ENCODE measurements at places on chromosomes 5 and 9.

DNA sequence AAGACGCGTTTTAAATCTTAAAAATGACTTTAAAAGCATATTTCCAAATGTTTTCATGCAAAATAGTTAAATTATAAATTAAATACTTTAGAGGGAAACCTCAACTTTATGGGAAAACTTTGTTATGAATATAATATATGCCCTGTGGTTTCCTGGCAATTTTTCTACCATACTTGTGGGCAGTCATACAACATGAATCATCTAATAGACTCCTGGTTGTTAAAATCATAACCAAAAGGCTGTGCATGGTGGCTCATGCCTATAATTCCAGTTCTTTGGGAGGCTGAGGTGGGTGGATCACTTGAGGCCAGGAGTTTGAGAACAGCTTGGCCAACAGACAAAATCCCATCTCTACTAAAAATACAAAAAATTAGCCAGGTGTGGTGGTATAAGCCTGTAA, 18.2 kb downstream of the ATP10B start:
- DNase-seq: no peak

- peak; percentile 12 for DNase-seq
These were observed 9.0 kb upstream of the QSOX2 start for GRCh38 chr9:136254381-136255165.

DNA sequence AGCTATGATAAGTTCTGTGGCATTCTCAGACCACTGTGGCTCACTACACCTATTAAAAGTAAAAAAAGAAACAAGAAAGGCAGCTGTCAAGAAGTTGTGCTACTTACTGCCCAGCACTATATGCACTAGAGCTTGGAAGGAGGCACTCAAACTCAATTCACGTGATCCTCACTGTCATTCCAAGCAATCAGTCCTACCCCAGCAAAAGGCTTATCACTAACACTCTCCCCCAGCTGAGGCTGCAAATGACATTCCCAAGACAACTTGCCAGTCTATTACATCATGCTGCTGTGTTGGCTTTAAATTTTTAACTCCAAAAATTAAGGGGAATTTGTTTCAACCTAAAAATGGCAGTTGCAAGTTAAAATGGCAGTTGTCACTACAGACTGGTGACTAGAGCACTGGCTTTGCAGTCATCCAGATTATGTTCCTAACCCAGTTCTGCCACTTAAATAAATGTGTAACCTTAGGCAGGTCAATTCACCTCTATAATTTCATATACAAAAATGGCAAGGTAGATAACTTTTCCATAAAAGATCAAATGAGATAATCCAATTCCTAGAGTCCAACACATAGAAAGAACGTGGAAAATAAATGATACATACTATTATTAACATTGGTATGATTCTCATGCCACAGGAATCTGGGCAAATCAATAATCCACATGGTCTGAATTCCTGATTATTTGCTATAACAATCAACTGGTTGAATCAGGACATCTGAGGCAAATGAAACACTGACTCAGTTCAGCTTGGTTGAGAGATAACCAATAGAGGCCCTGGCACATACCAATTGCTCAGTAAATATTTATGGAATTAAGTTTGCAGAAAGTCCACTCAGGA, 52.4 kb downstream of the FBXW11 start:
- DNase-seq: peak; percentile 53

- peak; percentile 18 for DNase-seq
These were observed 61.6 kb downstream of the ST8SIA4 start for GRCh38 chr5:100841358-100842076.

DNA sequence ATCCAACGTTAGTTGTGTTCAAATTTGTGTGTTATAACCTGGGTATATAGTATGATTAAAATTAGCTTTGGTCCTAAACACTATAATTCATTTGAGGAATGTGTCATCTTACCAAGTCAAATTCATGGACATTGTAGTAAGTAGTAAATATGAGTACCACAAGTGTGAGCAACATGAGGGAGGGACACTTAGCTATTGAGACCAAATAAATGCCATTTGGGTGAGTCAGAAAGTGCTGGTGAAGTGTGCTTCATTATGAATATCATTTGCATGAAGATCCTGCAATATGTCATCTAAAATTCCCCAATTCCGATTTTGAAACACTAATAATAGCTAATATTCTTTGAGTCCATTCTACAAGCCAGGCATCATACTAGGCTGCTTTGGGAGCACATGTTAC, 336.7 kb upstream of the KIF2A start:
- no peak for DNase-seq

DNA sequence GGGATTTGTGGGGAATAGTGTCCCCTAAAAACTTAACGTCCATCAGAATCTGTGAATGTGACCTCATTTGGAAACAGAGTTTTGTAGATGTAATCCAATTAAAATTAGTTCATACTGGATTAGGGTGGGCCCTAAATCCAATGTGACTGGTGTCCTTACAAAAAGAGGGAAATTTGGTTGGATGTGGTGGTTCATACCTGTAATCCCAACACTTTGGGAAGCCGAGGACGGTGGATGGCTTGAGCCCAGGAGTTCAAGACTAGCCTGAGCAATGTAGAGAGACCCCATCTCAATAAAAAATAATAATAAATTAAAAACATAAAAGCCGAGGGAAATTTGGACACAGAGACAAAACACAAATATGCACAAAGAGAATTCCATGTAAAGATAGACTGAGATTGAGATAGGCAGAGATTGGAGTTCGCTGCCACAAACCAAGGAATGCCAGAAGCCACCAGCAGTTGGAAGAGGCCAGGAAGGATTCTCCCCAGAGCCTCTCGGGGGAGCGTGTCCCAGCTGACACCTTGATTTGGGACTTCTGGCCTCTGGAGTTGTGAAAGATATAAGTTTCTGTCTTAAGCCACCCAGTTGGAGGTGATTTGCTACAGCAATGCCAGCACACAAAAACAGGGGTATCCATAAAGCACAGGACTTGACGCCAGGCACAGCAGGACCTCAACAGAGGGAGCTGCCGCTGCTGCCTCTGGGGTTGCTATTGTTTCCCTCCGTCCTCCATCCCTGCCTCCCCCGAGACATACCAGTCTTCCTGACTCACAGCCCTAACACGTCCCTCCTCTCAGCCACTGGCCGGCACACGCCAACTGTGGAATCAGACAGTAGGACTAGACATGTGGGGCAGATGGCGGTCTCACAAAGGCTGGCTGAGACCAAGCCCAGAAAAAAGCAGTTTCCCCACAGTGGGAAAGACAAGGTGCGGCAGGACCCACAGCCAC, 73.8 kb upstream of the IL17B start:
- DNase-seq: peak; percentile 96

GRCh38 chr5:94021246-94021645, 279.8 kb upstream of the POU5F2 start:
- peak; percentile 50 for DNase-seq

GRCh38 chr5:62077823-62078550, 228.0 kb upstream of the KIF2A start:
- DNase-seq: no peak

DNA sequence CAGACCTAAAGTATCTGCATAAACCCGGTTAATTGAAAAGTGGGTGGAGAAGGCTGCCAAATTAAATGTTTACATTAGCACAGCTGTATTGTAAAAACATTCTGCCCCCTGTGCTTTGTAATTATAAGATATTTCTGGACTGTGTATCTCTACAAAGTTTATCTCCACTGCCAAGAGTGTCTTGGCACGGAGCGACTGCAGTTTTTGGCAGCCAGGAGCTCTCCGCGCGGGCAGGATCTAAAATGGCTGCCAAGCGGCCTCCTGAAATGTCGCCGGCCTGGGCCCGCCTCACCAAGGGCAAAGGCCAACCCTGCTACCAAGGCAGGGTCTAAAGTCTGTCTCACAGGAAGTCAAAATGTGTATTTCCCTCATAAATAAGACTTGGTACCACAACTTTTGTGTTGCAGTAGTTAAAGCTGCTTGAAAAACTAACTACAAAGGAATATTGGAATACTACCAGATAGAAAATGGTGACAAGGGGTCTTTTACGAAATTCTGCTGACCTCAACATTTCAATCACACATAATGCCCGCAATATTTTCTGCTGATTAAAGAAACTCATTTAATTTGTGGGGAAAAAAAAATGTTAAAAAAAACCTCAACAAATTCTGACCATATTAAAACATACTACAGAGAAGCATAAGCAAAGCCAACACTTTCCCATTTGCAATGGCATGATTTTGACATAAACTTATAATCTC, 110.4 kb downstream of the NFIB start:
- DNase-seq: no peak

Data from choroid plexus epithelial cell (primary cell).